Spleen (tissue), 13 donors: ENCODE measurements at places on chromosomes 1 and 21. TPM values are rescaled to one million over a fixed set of nuclear protein-coding genes. Genes with fewer than 3 reads are reported as not detected.
A peak's percentile ranks its signal among the peaks of the same experiment; 100 is the strongest.

DNA sequence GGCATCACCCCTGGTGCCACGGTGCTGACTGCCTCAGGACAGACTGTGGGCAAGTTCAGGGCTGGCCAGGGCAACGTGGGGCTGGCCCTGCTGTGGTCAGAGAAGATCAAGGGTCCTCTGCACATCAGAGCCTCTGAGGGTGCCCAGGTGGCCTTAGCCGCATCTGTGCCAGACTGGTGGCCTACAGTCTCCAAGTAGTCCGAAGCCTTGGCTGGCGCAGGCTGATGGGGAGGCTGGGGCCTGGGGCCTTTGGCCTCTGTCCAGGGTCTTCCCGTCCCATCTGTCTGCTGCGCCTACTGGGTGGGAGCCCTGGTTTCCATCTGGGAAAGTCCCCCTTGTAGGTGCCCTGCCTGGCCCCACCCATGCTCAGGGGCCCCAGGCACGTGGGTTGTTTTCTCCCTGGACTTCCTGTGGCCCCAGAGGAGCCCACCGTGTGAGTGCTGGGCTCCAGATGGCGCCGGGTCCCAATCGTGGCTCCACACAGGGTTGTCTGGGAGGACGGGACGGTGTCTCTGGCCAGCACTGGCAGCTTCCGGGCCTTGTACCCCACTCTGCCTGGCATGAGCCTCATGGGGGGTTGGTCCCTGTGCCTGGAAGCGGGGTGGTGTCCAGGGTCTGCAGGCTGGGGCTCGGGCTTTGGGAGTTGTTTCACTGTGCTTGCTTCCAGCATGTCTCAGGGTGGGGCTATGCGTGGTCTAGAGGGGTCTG is 9.9 kb downstream of the IBA57 start:
- H3K36me3 ChIP-seq: peaks cover 19% of the 10 kb centered on the region
- peak; percentile 74 for DNase-seq
- H3K27ac ChIP-seq: no peak overlapping the region
- no peaks in the 10 kb centered on the region for H3K4me1 ChIP-seq

C1orf21 gene
- polyA plus RNA-seq: 13.0 TPM

MROH7 gene
- polyA plus RNA-seq: 1.2 TPM

- DNase-seq: no peak
- H3K4me1 ChIP-seq: no peaks in the 10 kb centered on the region
- no peaks in the 10 kb centered on the region for H3K27me3 ChIP-seq
- H3K36me3 ChIP-seq: no peaks in the 10 kb centered on the region
- no peak overlapping the region for H3K4me3 ChIP-seq
These were observed 50.2 kb downstream of the KCNJ6 start for GRCh38 chr21:37866027-37866426.

DNA sequence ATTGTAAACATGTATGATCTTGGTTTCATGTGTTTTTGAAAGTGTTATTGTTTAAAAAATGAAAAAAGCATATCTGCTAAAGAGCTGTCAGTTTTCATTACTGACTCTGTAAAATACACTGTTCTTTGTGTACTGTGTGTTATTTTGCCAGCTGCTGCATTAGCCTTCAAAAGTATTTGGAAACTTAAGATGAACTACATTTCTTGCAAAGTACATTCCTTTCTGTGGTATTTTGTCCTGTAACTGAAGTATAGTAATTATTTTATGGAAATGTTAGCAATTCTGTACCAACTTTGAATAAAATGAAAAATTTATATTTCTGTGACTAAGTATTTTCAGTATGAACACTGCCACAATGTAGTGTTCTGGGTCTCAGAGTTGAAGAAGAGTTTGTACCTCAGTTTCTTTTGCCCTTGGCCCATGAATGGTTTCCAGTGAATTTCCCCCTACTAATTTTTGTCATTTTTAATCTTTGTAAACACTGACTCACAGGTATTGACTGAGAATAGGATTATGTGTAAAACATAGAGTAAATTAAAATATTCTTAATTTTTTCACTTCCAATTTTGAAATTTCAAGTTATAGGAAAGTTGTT is 32.7 kb downstream of the MRPS6 start:
- H3K27ac ChIP-seq: no peak overlapping the region
- DNase-seq: no peak
- no peaks in the 10 kb centered on the region for H3K27me3 ChIP-seq
- peaks cover 6% of the 10 kb centered on the region for H3K4me1 ChIP-seq
- H3K36me3 ChIP-seq: no peaks in the 10 kb centered on the region

DNA sequence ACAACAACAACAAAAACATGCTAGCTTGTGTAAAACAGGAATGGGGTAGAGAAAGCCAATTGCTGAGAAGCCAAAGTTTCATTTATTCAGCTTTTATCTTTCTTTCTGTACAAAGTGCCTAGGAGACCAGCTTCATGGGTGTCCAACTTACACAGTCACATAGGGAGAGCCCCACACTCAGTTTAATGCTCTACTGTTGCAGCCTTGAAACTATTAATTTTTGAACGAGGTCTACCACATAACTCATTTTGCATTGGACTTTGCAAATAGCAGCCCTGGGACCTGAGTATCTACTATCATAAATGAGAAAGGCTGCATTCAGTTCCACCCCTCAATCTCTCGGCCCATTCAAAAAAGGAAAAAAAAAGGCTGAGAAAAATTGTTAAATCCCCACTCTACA is 98.8 kb downstream of the ZNF644 start:
- H3K27me3 ChIP-seq: no peaks in the 10 kb centered on the region
- H3K36me3 ChIP-seq: no peaks in the 10 kb centered on the region
- H3K4me3 ChIP-seq: no peak overlapping the region
- peaks cover 6% of the 10 kb centered on the region for H3K4me1 ChIP-seq
- no peak for DNase-seq

DNA sequence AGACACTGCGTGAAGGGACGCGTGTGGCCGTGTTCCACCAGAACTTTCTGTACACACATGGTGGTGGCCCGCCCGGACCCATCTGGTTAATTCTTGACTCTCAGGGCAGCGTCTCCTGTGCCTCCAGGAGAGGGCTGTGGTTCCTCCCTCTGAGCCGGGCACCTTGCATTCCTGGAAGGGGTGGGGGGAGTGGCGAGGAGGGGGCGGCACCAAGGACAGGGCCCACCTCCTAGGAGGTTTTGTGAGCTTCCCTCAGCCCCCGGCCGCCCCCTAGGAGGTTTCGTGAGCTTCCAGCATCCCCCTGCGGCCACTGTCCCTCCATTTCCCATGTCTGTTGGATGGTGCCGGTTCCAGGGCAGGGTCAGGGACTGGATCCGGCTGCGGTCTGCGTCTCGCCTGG is 28.9 kb downstream of the FAAP20 start:
- DNase-seq: no peak
- no peaks in the 10 kb centered on the region for H3K27me3 ChIP-seq
- H3K36me3 ChIP-seq: no peaks in the 10 kb centered on the region

GRCh38 chr1:47881505-47882442 is 115.4 kb downstream of the TRABD2B start:
- H3K4me3 ChIP-seq: no peak overlapping the region
- H3K36me3 ChIP-seq: no peaks in the 10 kb centered on the region

DNA sequence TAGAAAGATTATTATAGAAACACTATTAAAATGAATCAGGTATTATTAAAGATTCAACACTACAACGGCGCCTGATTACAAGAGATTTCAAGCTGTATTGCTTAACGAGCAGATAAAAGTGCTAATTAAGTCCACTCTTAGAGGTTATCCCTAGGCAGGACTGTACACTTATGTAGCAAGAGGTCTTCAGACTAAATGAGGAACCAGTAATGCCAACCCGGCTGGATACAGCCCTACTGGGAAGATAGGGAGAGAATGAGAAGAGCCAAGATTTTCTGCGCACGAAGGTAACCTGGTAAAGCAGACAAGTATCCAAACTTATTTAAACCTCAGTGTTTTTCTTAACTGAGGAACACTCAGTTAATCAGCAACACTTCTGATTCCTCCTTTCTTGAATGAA is 115.7 kb upstream of the HIVEP3 start:
- no peak overlapping the region for H3K27ac ChIP-seq
- H3K36me3 ChIP-seq: no peaks in the 10 kb centered on the region
- H3K4me3 ChIP-seq: no peak overlapping the region
- H3K27me3 ChIP-seq: no peaks in the 10 kb centered on the region
- DNase-seq: no peak
- H3K4me1 ChIP-seq: peaks cover 28% of the 10 kb centered on the region

AMY2A gene
- 0.06 TPM for polyA plus RNA-seq

DNA sequence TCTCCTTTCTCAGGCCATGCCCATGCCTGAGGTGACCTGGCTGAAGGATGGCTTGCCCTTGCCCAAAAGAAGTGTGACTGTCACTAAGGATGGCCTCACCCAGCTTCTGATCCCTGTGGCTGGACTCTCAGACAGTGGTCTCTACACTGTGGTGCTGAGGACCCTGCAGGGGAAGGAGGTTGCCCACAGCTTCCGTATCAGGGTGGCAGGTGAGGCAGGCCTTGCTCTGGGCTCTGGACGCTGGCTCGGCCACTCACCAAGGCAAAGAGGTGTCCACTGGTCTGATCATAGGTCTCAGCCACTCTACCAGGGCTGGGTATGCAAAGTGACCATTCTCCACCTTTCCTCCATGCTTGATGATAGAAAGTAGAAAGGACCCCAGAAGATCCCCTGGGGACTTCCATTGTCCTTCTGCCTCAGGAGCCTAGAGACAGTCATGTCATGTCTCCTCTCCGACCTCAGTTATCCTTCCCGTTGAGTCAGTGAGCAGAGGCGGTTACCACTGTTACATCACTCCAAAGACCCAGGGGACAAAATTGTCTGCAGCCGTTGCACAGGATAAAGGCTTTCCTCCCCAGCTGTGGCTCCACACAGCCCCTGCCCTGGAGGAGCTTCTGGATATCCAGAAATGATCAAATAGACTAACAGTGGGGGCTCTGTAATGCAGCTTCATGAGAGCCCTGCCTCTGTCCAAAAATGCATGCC is 34.2 kb downstream of the IGFN1 start:
- H3K4me3 ChIP-seq: no peak overlapping the region
- no peaks in the 10 kb centered on the region for H3K36me3 ChIP-seq
- DNase-seq: no peak
- no peak overlapping the region for H3K27ac ChIP-seq

AQP10 gene
- 0.15 TPM for polyA plus RNA-seq

TRIM67 gene
- not detected for polyA plus RNA-seq
